Tibial nerve (tissue), 4 donors: ENCODE measurements at places on chromosomes 16 and 17.

DNA sequence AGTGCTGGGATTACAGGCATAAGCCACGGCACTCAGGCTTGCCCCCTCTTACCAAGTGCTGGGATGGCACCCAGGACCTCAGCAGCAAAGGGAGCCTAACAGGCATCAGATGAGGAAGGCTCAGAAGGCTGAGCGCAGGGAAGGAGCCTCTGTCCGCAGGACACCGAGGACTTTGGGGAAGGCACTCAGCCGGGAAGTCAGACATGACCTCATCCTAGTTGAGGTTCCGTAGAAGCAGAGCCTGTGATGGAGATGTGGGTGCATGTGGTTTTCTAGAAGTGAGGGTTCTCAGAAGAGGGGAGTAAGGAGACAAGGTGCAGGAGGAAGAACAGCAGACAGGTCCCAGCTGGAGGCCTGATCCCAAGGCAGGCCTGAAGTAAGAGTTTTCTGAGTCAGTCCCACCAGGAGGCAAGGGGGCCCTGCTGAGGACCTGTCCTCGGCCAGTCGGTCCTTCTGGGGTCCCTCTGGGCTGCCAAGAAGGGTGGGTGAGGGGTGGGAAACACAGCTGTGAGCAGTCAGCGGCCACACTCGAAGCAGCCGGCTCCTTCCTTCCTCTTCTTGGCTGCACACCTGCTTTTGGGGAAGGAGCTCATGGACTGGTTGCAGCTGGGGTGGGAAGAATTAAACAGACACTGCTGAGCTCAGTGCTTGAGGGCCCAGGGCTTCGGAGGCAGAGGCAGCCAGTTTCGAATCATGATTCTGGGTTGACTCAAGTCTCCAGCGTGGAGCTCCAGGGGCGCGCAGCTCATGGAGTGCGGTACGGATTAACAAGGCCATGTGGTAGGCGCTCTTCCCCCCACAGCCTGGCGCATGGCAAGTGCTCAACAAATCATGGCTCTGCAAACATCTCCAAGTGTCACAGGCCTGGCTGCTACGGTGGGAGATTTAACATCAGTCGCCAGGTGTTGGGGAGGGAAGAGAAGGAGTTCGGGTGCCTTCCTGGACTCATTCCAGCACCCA lies 38.9 kb upstream of the SNN start:
- H3K4me1 ChIP-seq: peaks cover 29% of the 10 kb centered on the region
- H3K27me3 ChIP-seq: no peaks in the 10 kb centered on the region

GRCh38 chr16:23398987-23399805 lies 53.8 kb downstream of the COG7 start:
- peaks cover 30% of the 10 kb centered on the region for H3K36me3 ChIP-seq
- no peak overlapping the region for H3K4me3 ChIP-seq
- no peak overlapping the region for H3K27ac ChIP-seq
- no peaks in the 10 kb centered on the region for H3K4me1 ChIP-seq
- DNase-seq: no peak

- H3K4me1 ChIP-seq: peaks cover 27% of the 10 kb centered on the region
- no peaks in the 10 kb centered on the region for H3K27me3 ChIP-seq
Observed at GRCh38 chr17:57113656-57114055, 28.6 kb downstream of the AKAP1 start.

DNA sequence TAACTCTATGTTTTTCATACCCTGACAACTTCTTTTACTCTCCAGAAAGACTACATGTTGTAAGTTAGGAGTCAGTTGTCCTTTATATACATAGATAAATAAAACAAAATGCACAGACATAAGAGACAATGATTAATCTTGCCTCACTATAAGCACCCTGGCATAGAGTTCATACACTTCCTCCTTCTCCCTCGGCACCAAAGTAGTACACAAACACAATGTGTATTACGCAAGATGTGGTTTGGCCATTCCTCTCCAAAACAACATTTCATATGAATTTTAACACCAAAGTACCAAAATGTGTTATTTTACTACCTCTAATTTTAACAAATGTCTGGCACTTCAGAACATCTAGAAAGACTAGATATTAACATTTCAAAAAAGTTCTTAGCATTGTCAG lies 17.2 kb upstream of the SLFN11 start:
- no peaks in the 10 kb centered on the region for H3K27me3 ChIP-seq
- no peaks in the 10 kb centered on the region for H3K36me3 ChIP-seq
- H3K4me1 ChIP-seq: no peaks in the 10 kb centered on the region
- no peak for DNase-seq

GRCh38 chr17:56897646-56898424 lies 16.0 kb downstream of the TRIM25 start:
- no peak overlapping the region for H3K27ac ChIP-seq
- DNase-seq: no peak
- no peaks in the 10 kb centered on the region for H3K36me3 ChIP-seq
- H3K4me3 ChIP-seq: no peak overlapping the region
- H3K27me3 ChIP-seq: no peaks in the 10 kb centered on the region
- H3K4me1 ChIP-seq: no peaks in the 10 kb centered on the region

DNA sequence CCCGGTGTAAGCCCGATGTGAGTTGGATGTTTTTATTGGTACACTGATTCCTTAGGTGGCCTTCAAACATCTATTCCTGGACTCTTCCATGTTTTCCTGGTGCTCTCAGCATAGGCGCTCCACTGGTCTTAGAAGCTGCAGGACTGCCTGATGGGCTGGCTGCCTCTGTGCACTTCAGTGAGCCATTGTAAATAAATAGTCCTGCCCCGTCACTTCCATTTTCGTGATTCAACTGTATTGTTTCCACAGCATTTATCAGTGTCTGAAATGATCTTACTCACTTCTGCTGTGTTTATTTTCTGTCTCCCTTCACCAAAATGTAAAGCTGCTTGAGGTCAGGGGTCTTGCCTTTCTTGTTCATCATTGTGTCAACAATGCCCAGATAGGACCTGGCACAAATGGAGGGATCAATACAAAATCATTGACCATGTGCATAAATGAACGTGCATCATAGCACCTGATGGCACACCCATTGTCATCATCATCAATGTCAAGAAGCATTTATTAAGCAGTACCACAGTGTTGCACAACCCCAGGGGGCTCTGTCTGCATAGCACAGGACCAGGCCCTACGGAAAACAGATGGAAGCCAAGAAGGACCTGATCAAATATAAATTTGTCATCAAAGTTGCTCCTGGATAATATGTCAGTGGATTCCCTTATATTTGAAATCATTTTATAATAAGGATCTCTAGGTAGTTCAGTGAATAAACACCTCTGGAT lies 66.6 kb upstream of the CPHXL start:
- H3K4me3 ChIP-seq: no peak overlapping the region
